ENCODE measurements at places on chromosomes 3 and 15.

- DNase-seq, result no peak
These were observed 17.3 kb downstream of the MTMR10 start for GRCh38 chr15:30974112-30974511.

DNA sequence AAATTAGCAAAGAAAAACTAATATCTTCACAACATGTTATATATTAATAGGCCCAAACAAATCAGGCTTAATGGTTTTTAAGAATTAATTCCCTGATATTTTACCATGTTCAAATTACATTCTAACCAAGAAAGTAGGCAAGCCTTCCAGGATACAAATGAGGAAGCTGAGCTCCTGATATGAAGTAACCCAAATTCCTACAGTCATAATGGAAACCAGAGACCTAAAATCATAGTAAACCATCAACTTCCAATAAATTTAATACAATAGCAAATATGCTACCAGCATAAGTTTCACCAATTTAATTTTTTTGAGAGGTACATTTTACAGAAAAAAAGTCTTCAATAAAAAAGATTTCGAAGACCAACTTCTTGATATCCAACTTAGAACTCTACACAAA lies 3.8 kb downstream of the DCBLD2 start:
- DNase-seq, result no peak

GRCh38 chr15:59224474-59224873 lies 17.8 kb downstream of the LDHAL6B start:
- DNase-seq, result no peak

DNA sequence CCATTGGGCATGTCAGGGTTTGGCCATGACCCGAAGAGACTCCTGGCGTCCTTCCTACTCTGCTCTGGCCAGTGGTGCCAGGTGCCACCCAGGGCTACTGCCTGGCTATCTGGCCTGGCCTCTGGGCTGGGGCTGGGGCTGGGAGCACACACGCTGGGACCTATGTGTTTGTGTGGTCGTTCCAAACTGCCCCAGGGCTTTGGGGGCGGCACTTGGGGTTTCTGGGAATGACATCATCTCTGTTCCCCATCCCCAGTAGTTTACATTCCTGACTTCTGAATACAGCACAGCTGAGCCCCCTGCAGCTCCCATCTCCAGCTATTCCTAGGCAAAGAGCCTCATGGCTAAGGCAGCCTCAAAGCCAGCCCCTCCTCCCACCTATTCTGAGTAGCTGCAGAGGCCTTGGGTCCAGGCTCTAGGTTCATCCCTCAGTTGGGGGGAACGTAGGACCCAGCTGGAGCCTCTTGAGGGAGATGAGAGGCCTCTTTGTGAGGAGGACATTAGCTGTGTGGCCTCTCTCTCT lies 24.3 kb downstream of the PLEKHO2 start:
- DNase-seq, result no peak

- DNase-seq, result no peak
These were observed 43.7 kb downstream of the IGSF11 start for GRCh38 chr3:118990823-118991560.

Measured in NCI-H1417 (cell line).